ENCODE measurements at places on chromosomes 6 and 20. TPM values are rescaled to one million over a fixed set of nuclear protein-coding genes. Genes with fewer than 3 reads are reported as not detected.

- H3K27ac ChIP-seq, result no peak overlapping the region
- DNase-seq, result no peak
- H3K4me3 ChIP-seq, result no peak overlapping the region
- peaks cover 3% of the 10 kb centered on the region for H3K4me1 ChIP-seq
Observed at GRCh38 chr20:18057994-18058349, 256 bp upstream of the OVOL2 start.

DNA sequence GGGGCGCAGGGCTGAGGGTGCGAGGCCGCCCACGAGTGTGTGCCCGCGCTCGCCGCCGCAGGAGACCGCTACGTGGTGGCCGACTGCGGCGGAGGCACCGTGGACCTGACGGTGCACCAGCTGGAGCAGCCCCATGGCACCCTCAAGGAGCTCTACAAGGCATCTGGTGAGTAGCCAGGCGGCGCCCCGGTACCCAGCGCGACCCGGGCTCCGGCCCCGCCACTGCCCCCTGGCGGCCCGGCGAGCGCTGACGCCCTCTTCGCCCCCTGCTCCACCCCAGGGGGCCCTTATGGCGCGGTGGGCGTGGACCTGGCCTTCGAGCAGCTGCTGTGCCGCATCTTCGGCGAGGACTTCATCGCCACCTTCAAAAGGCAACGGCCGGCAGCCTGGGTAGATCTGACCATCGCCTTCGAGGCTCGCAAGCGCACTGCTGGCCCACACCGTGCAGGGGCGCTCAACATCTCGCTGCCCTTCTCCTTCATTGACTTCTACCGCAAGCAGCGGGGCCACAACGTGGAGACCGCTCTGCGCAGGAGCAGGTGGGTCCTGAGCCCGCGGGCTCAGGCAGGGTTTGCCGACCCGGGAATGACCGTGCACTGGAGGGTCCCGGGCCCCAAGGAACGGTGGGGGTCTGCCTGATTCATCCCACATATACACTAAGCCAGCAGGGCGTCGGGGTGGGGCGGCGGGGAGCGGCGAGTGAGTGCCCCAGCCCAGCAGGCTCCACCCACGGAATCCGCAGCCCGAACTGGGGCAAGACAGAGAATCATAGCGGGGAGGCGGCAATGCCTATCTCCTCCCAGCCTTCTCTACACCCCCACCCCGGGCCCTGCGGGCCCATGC, 17.4 kb downstream of the HSPA12B start:
- peaks cover 3% of the 10 kb centered on the region for H3K27me3 ChIP-seq
- DNase-seq, result peak; percentile 18
- H3K4me1 ChIP-seq, result peaks cover 19% of the 10 kb centered on the region
- peaks cover 1% of the 10 kb centered on the region for H3K36me3 ChIP-seq

- no peaks in the 10 kb centered on the region for H3K4me1 ChIP-seq
- no peaks in the 10 kb centered on the region for H3K36me3 ChIP-seq
- H3K27ac ChIP-seq, result no peak overlapping the region
- no peak for DNase-seq
- no peaks in the 10 kb centered on the region for H3K27me3 ChIP-seq
Observed at GRCh38 chr6:45075246-45075645, 252.9 kb upstream of the RUNX2 start.

STX11 gene
- 16.1 TPM for total RNA-seq

CTCFL gene
- total RNA-seq, result not detected

- no peaks in the 10 kb centered on the region for H3K36me3 ChIP-seq
- no peak for DNase-seq
- H3K27ac ChIP-seq, result no peak overlapping the region
- H3K4me1 ChIP-seq, result no peaks in the 10 kb centered on the region
Observed at GRCh38 chr6:11085758-11086435, 7.7 kb upstream of the SMIM13 start.

DNA sequence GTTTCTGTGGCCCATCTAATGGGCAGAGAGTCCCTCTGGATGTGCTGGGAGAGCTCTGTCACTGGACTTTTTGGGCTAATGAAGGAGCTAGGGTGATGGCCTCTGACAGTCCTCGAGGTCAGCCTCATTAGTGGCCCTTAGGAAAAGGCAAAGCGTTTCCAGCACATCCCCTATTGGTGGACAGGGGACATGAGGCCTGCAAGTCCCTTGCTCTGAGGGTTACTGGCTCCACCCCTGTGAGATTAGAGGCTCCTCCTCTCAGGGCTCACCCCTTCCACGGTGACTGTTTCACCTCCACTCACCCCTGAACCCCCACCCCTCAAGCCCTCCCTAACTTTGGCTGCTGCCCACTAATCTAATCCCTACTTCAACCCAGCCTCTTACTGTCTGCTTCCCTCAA, 12.8 kb upstream of the FANCE start:
- DNase-seq, result no peak
- H3K27me3 ChIP-seq, result no peaks in the 10 kb centered on the region
- no peak overlapping the region for H3K4me3 ChIP-seq
- no peaks in the 10 kb centered on the region for H3K4me1 ChIP-seq
- H3K27ac ChIP-seq, result no peak overlapping the region
- no peaks in the 10 kb centered on the region for H3K36me3 ChIP-seq

TRIM15 gene
- not detected for total RNA-seq

DNA sequence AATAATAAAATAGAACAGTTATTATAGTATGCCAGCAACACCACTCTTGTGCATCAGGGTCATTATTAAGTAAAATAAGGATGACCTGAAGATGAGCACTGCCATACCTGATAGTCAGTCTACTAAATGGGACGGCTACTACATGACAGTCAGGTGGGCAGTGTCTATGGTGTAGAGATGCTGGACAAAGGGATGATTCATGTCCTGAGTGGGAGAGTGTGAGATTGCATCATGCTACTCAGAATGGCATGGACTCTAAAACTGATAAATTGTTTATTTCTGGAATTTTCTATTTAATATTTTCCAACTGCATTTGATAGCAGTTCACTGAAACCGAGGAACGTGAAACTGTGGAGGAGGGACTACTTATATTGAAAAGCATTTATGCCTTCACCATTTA, 38.8 kb downstream of the SNX9 start:
- H3K36me3 ChIP-seq, result no peaks in the 10 kb centered on the region
- H3K27ac ChIP-seq, result no peak overlapping the region
- no peak for DNase-seq
- no peaks in the 10 kb centered on the region for H3K27me3 ChIP-seq
- peaks cover 21% of the 10 kb centered on the region for H3K4me1 ChIP-seq
- H3K4me3 ChIP-seq, result no peak overlapping the region

DNA sequence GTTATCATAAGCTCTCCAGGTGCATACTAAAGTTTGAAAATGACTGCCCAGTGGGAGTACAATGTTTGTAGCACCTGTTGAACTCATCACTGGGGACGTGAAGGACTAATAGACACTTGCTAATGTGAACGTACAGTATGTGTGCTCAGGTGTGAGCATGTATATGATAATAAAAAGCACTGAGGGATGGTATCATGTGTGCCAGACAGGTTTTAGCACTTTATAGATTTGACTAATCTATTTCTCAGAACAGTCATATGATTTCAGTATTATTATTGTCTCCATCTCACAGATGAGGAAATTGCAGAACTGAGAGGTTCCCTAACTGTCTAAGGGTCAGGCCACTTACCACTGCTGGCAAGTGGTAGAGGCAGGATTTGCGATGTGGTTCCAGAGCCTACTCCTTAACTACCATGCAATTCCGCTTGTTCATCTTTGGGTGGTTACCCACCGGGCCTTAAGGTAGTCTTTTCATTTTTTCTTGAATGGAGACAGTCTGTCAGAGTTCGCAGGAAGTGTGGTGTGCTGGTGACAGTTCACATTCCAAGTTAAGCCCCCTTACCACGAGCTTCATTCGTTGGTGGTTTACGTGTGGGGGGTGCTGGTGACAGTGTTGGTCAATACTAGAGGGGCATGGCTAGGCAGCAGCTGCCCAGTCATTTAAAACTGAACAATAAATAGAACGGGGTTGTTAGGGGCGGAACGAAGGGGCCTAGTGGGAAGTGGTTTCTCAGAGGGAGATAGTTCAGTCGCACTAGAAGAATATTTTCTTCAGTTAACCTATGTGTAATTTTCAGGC, 46.8 kb downstream of the RREB1 start:
- no peaks in the 10 kb centered on the region for H3K27me3 ChIP-seq
- H3K27ac ChIP-seq, result no peak overlapping the region
- H3K4me1 ChIP-seq, result peaks cover 54% of the 10 kb centered on the region
- H3K36me3 ChIP-seq, result no peaks in the 10 kb centered on the region
- H3K4me3 ChIP-seq, result no peak overlapping the region

GRCh38 chr6:139443231-139444112, 69.0 kb upstream of the CITED2 start:
- no peaks in the 10 kb centered on the region for H3K36me3 ChIP-seq
- no peak overlapping the region for H3K27ac ChIP-seq
- no peak overlapping the region for H3K4me3 ChIP-seq
- no peak for DNase-seq

DNA sequence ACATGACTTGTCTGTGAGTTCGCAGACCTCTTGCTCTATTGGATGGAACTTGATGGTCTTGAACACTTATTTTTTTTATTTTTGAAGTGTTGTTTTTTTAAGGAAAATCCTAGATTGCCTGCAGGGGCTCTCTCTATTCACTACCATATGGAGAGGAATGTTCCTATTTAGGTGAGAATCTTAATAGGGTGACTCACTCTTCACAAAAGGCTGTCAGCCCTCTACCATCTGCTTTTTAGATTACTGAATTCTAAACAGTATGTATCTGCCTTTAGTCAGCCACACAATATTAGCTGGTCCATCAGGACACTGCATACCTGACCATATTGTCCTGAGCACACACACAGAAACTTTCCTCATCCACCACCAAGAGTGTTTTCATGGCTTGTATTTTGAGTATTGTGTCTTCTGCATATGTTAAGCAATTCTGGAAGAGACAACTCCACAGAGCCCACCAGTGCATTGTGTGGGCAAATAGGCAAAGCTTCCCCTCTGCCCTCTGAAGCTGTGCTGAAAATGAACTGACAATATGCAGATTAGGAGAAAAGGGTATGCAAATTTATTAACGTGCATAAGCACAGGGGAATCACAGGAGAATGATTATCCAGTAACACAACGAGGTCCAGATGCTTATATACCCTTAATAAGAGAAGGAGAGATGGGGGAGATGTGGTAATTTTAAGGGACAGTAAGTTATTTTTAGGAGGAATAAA, 6.6 kb upstream of the BTBD9 start:
- H3K36me3 ChIP-seq, result no peaks in the 10 kb centered on the region
- H3K27ac ChIP-seq, result no peak overlapping the region

GRCh38 chr6:53529324-53530036, 15.4 kb downstream of the GCLC start:
- no peak overlapping the region for H3K4me3 ChIP-seq
- H3K36me3 ChIP-seq, result no peaks in the 10 kb centered on the region
- H3K27me3 ChIP-seq, result no peaks in the 10 kb centered on the region
- H3K27ac ChIP-seq, result no peak overlapping the region
- no peaks in the 10 kb centered on the region for H3K4me1 ChIP-seq

KCNK16 gene
- not detected for total RNA-seq

DNA sequence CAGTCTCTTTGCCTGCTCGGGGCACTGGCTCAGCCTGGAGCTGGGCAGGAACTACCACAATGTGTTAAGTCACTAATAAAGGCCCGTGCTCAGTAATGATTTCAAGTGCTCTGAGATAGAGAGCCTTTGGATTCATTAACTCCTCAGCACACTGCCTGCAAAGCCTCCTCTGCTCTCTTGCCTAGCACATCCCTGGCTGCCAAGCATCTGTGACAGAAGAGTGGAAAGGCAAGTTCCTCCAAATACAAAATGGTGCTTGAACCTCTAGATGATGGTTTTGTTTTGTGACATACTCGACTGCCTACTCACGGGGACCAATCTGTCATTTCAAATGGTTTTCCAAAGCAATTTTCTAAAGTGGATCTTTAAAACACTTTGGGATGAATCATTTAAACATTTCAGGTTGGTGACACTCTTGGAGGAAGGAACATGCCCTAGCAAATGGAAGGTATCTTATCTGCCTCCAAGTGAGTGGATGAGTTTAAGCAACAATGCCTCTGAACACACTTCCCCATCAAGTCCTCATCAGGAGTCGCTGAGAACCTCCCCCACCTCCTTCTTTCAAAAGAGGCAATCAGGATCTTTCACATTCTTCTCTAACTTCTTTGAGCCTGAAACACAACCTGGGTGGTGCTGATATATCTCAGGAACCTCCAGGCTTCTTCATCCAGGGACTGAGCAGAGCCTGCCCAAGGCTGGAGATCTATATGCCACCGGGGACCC, 35.8 kb downstream of the METTL24 start:
- DNase-seq, result no peak
- H3K27ac ChIP-seq, result no peak overlapping the region
- no peaks in the 10 kb centered on the region for H3K27me3 ChIP-seq
- H3K4me1 ChIP-seq, result no peaks in the 10 kb centered on the region
- H3K36me3 ChIP-seq, result no peaks in the 10 kb centered on the region

IPCEF1 gene
- total RNA-seq, result 92.4 TPM

CST3 gene
- 24.2 TPM for total RNA-seq

SLC4A11 gene
- total RNA-seq, result 0.60 TPM

SYNGAP1 gene
- 63.8 TPM for total RNA-seq

DNA sequence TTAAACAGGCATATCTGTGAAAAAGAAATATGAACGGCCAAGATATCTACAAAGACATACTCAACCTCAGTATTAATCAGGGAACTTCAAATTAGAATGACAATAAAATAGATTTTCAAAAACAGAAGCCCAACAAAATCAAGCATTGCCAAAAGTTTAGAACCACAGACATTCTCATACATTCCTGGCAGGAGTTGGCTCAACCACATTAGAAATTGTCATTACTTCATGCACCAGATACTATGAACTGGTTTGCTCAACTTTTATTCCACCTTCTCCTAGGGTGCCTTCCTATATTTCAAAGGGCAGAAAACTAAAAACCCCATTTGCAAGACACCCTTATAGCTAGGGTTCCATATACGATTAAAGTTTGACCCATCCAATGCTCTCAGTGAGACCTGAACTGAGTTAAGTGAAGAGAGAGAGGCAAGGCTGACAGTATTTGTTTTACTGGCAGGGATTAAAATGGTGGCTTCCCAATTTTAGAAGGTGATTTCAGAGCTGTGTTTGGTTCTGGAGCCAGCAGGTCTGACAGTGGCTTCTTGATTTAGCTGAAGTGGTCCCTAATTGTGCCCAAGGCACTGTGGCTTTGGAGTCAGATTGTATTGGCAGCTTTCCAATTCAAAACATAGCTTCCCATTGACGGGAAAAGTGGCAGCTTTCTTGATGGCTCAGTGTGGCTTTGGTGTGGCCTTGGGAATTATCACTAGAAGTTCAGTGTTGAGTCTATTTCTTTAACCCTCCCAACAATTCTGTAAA, 77.1 kb upstream of the CDYL start:
- no peaks in the 10 kb centered on the region for H3K36me3 ChIP-seq
- DNase-seq, result no peak
- H3K4me1 ChIP-seq, result no peaks in the 10 kb centered on the region
- H3K4me3 ChIP-seq, result no peak overlapping the region
- H3K27me3 ChIP-seq, result peaks cover 3% of the 10 kb centered on the region
